ENCODE measurements at places on chromosomes 1 and 21.

- peak; percentile 55 for DNase-seq
These were observed at the start of gene PLEKHO1 for GRCh38 chr1:150149271-150150132. TSS of gene PLEKHO1 (plus strand) at chr1:150149916. CDS start at chr1:150150258, 342 bp downstream.

DNA sequence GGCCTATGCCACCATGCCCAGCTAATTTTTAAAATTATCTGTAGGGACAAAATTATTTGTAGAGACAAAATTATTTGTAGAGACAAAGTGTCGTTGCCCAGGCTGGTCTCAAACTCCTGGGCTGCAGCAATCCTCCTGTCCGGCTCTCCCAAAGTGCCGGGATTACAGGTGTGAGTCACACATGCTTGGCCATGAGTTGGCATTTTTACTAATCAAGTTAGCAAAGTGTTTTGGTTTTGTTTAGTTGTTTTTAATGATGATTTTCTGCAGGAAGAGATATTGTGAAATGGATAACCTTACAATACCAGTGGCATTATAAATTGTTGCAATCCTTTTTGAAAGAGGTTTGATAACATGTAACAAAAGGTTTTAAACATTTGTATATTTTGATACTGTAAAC is 65.3 kb upstream of the MAGI3 start:
- no peak for DNase-seq

GRCh38 chr1:207029701-207030521 is 2.6 kb downstream of the C1orf116 start:
- no peak for DNase-seq

DNA sequence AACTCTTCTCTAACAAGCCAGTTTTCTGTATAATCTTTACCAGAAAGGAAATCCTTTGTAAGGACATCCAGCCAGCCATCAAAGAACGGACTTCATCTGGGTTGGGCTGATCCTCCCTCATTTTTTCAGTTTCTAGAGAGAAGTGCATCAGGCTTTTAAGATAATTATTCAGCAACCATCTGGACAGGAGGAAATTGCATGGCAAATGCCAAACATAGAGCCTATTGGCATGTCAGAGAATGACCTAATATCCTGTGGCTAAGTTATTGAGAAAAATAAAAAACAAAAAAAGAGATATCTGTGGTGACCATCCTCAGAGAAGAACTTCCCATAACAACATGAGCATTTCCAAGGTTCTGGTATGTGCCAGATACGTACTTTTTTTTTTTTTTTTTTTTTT is 74.9 kb upstream of the BEND5 start:
- DNase-seq = no peak

GRCh38 chr1:232074265-232074664 is 447.7 kb downstream of the DISC1 start:
- no peak for DNase-seq

DNA sequence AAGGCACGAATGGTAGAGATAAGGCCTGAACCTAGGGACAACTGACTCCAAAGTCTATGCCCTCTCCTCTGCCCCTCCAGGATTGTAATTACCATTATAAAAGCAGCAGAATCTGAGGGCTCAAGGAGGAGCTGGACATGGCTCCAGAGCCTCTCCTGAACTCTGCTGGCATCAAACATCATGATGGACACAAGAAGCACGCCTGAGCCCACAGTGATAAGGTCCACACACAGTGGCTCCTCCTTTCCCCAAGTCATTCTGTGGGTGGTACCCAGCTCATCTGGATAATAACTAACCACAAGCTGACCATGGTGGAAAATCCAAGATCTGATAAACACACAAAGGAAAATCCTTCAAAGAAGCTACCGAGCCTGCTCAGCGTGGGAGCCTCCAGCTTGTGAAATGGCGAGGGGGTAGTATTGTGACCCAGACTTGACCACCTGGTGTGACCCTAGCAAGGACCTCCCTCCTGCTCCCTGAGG is 85.2 kb downstream of the HIVEP3 start:
- DNase-seq = no peak

DNA sequence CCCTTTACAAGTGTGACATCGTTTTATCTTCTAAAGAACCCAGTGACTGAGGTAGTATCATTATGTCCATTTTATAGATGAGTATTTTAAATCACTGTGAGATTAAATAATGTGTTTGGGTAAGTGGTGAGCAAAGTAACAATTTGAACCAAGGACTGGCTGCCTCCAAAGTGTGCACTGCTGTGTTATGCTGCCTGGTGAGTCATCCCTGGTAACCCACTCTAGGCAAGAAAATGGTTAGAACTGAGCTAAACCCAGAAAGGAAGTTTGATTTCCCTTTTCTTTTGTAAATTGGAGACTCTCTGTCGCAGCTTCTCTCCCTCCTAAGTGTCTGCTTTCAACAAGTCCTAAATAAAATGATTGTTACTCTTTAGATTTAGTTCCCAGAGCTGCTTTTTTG is 342.8 kb upstream of the KAZN start:
- DNase-seq = no peak

DNA sequence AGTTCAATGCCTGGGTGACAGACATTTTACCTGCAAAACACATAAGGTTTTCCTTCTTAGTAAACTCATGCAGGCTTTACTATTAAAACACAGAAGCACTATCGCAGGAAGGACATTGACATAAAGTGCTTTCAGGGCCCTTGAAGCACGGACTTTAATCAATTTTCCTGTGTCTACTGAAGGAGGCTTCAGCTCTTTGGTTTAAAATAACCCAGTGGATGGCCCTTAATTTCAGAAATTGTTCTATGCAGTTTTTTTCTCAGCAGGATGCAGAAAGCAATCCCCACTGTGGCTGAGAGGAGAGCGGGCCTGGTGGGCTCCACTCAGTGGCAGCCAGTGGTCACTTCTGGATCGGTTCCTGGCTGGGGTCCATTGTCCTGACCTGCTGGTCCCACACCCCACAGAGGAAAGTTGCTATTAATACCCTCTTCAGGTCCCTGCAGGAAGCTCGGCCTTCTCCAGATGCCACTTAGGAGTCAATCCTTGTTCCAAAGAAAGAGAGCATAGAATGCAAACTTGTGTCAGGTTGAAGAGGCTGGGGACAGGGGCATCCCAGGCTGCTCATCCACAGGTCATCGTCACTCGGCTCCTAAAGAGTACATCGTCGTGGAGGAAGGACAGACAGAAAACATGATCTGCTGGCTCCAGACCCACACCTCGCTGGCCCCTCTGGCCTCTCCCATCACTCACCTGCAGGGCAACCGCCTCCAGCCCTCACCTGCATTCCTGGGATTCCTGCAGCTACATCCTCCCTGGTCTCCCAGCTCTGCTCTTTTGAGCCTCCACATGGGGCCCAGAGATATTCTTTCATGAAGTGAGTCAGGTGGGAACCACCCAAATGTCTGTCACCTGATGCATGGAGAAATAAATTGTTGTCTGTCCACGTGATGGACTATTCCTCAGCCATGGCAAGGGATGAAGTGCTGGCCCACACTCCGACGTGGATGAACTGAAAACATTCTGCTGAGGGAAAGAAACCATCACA is 153.1 kb downstream of the PSMG1 start:
- DNase-seq = no peak

- no peak for DNase-seq
These were observed 44.8 kb upstream of the ATP2B4 start for GRCh38 chr1:203581841-203582240.

DNA sequence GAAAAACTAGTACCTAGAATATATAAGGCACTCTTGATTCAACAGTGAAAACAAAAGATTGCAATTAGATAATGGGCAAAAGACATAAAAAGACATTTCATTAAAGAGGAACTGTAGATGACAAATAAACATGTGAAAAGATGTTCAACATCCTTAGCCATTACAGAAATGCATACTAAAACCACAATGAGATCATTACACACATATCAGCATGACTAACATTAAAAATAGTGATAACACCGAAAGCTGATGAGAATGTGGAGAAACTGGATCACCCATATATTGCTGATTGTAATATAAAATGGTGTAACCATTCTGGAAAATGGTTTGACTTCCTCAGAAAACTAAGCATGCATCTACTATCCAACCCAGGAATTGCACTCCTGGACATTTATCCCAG is 340.3 kb downstream of the SEC16B start:
- no peak for DNase-seq

- DNase-seq = no peak
These were observed 154.0 kb downstream of the TGFB2 start for GRCh38 chr1:218499011-218499691.

DNA sequence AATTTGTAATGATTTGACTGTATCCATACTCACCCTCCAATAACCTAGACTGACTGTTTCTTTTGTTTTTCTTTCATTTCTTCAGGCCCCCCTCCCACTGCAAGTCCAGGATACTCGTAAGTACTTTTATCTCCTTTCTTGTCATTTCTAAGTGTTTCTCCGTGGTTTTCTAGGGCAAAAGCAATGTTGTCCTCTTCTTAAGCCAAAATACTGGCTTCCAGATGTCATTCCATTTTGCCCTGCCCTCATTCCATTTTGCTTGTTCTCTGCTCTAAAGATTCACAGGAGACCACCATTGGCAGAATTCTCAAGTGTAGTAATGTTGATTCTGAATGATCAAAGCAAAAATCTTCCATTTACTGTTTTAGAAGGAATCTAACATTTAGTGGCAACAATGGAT is 152.8 kb upstream of the UBE2U start:
- DNase-seq = no peak
